ENCODE measurements at places on chromosomes 11 and 22. TPM values are rescaled to one million over a fixed set of nuclear protein-coding genes. Genes with fewer than 3 reads are reported as not detected.

DNA sequence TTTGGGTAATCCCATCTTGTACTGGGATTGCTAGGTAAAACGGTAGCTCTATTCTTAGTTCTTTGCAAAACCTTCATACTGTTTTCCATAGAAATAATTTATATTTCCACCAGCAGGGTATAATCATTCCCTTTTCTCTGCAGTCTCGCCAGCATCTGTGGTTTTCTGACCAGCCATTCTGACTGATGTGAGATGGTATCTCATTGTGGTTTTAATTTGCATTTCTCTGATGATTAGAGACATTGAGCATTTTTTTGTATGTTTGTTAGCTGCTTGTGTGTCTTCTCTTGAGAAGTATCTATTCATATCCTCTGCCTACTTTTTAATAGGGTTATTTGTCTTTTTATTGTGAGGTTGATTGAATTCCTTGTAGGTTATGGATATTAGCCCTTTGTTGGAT is 220.9 kb downstream of the PGR start:
- peak; percentile 51 for DNase-seq
- H3K4me1 ChIP-seq: no peaks in the 10 kb centered on the region
- H3K4me3 ChIP-seq: no peak overlapping the region
- H3K27ac ChIP-seq: no peak overlapping the region
- H3K36me3 ChIP-seq: no peaks in the 10 kb centered on the region

GRCh38 chr22:30694640-30695350 is at the start of gene OSBP2:
Gene OSBP2 (plus strand): TSS chr22:30694874. CDS start chr22:30694910, 36 bp downstream.
- peak within 1 kb of the TSS; percentile 49 for H3K4me3 ChIP-seq
- peak within 1 kb of the TSS; percentile 7 for H3K27ac ChIP-seq
- H3K36me3 ChIP-seq: no peaks in the 10 kb centered on the region
- peaks cover 10% of the 10 kb centered on the region for H3K4me1 ChIP-seq
- DNase-seq: peak; percentile 77

- H3K36me3 ChIP-seq: no peaks in the 10 kb centered on the region
- H3K4me1 ChIP-seq: peaks cover 18% of the 10 kb centered on the region
- no peak overlapping the region for H3K27ac ChIP-seq
Observed at GRCh38 chr11:64891215-64891848, 12.9 kb upstream of the EHD1 start.

LIF gene
- 0.39 TPM for total RNA-seq

DNA sequence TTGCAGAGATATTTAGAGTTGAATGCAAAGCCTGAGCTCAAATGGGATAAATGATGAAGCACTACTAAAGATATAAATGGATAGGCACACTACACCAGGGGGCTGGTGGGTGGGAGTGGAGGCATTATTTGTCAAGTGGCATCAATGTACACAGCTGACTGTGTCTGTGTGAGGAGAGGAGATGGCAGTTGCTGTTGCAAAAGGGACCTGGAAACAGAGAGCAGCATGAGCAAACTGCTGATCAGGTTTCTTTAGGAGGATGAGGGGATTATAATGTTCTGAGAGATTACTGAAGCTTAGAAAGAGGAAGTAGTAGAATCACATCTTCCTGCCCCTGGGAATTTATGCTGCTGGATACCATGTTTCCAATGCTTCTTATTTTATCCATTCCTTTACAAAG is 39.4 kb upstream of the LIN7C start:
- H3K4me3 ChIP-seq: no peak overlapping the region
- H3K27ac ChIP-seq: no peak overlapping the region

C11orf97 gene
- not detected for total RNA-seq

DNA sequence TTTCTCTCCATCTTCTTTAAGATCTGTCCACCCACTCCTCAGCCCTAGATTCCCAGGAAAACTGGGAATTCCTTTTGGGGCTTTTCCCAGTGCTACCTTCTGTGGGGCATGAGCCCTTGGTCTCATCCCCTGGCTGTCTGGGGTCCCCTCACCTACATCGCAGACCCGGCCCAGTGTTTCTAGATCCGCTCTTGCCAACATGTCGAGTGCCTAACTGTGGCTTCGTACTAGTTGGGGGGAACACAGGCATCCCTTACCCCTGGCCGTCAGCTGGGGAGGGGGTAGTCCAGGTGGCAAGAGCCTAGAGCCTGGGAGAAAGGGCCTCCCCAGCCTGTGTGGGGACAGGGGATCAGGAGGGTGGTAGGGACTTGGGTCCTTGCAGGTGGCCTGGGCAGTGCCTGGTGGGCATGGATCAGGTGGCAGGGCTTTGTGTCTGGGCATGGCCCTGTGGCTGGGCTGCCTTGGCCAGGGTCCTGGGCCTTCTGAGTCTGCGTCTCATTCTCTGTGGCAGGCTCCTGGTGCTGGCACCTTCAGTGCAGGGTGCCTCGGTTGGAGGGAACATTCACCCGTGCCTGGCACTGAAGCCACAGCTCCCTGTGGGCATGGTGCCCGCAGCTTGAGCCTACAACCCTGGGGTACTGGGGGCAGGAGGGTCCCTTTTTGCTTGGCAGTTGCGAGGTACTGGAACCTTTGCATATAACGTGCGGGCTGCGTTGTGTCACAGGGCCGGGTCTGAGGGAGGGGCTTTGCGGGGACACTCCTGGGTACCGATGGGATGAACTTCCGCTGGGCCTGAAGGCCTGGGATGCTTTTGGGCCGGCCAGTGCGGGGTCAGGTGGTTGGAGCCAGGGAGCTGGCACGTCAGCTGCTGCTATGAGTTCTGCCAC is 4.1 kb downstream of the KCNQ1 start:
- peaks cover 94% of the 10 kb centered on the region for H3K27me3 ChIP-seq
- H3K27ac ChIP-seq: no peak overlapping the region
- H3K36me3 ChIP-seq: no peaks in the 10 kb centered on the region
- no peaks in the 10 kb centered on the region for H3K4me1 ChIP-seq

- H3K27ac ChIP-seq: no peak within 1 kb of the TSS
- H3K36me3 ChIP-seq: no peaks in the 10 kb centered on the region
- H3K4me1 ChIP-seq: no peaks in the 10 kb centered on the region
- no peak for DNase-seq
Observed at GRCh38 chr11:60756307-60757032, at the start of gene MS4A15. Gene MS4A15 (plus strand): TSS chr11:60756867. CDS start chr11:60763734, 6,867 bp downstream.

DNA sequence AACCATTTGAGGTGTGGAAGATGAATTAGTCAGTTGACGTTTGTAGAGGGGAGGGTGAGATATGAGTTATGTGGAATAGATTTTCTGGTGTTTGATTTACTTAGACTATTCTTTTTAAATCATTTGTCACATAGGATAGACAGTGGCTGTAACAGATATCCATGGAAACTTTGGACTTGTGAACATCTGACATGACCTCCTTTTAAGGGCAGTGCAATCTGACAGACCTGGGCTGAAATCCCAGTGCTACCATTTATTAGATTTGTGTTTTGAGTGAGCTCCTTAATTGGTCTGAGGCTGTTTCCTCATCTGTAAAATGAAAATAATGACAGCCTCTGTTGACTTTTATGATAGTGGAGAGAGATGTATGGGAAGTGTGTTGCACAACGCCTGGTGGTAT is 159.9 kb downstream of the TEAD1 start:
- H3K27ac ChIP-seq: no peak overlapping the region
- DNase-seq: no peak
- no peaks in the 10 kb centered on the region for H3K27me3 ChIP-seq
- no peak overlapping the region for H3K4me3 ChIP-seq
- H3K36me3 ChIP-seq: no peaks in the 10 kb centered on the region

OR10A2 gene
- not detected for total RNA-seq

- H3K27ac ChIP-seq: no peak overlapping the region
- no peaks in the 10 kb centered on the region for H3K4me1 ChIP-seq
- DNase-seq: no peak
- no peaks in the 10 kb centered on the region for H3K27me3 ChIP-seq
Observed at GRCh38 chr11:70625582-70626518, 227.5 kb downstream of the CTTN start.

DNA sequence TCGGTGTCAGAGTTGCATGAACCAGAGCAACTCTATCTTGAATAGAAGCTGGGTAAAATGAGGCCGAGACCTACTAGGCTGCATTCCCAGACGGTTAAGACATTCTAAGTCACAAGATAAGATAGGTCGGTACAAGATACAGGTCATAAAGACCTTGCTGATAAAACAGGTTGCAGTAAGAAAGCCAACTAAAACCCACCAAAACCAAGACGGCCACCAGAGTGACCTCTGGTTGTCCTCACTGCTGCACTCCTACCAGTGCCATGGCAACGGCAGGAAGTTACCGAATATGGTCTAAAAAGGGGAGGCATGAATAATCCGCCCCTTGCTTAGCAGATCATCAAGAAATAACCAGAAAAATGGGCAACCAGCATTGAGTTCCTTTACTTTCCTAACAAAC is 2.4 kb upstream of the KAT5 start:
- H3K4me1 ChIP-seq: no peaks in the 10 kb centered on the region
- no peak overlapping the region for H3K4me3 ChIP-seq
- no peak overlapping the region for H3K27ac ChIP-seq
- DNase-seq: no peak

RBFOX2 gene
- total RNA-seq: 339 TPM

C22orf42 gene
- not detected for total RNA-seq

TMEM25 gene
- 50.0 TPM for total RNA-seq

GRCh38 chr11:65078151-65078550 is 5.7 kb downstream of the CDCA5 start:
- no peaks in the 10 kb centered on the region for H3K4me1 ChIP-seq
- H3K27ac ChIP-seq: peak overlapping the region; percentile 1
- H3K4me3 ChIP-seq: no peak overlapping the region
- H3K27me3 ChIP-seq: no peaks in the 10 kb centered on the region
- DNase-seq: peak; percentile 40

Data from cardiac muscle cell (in vitro differentiated cells and primary cell).